Neural progenitor cell (in vitro differentiated cells): ENCODE measurements at places on chromosomes 12 and 14.

DNA sequence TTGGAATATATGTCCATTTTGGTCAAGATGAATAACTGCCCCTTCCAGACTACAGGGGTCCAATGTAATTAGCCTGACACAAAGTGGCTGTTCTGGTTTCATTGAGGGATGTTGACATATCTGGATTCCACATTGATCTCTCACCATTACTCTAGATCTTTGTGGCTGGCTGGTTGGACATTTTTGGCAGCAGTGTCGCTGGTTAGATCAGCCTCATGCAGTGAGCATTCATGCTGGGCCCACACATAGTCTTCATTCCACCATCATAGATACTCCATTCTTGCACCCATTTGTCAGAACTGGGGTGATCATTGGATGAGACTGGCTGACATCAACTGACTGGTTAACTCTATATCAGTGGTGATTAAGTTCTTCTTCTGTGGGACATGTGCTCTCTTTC lies 74.4 kb downstream of the MGST1 start:
- no peak overlapping the region for H3K4me3 ChIP-seq
- DNase-seq = no peak
- no peaks in the 10 kb centered on the region for H3K27me3 ChIP-seq

GRCh38 chr12:97754306-97754705 lies 291.7 kb downstream of the RMST start:
- peaks cover 17% of the 10 kb centered on the region for H3K4me1 ChIP-seq
- no peak for DNase-seq
- H3K36me3 ChIP-seq = no peaks in the 10 kb centered on the region
- H3K27me3 ChIP-seq = no peaks in the 10 kb centered on the region
- no peak overlapping the region for H3K4me3 ChIP-seq

GRCh38 chr14:61611880-61612630 lies 83.3 kb upstream of the HIF1A start:
- H3K4me1 ChIP-seq = peaks cover 31% of the 10 kb centered on the region
- H3K27me3 ChIP-seq = peaks cover 13% of the 10 kb centered on the region
- no peaks in the 10 kb centered on the region for H3K36me3 ChIP-seq
- DNase-seq = no peak
- no peak overlapping the region for H3K4me3 ChIP-seq

- no peak overlapping the region for H3K27ac ChIP-seq
- H3K27me3 ChIP-seq = no peaks in the 10 kb centered on the region
- no peaks in the 10 kb centered on the region for H3K36me3 ChIP-seq
- H3K4me3 ChIP-seq = no peak overlapping the region
- DNase-seq = no peak
- H3K4me1 ChIP-seq = no peaks in the 10 kb centered on the region
These were observed 49.2 kb upstream of the AEBP2 start for GRCh38 chr12:19390051-19390598.

- H3K27me3 ChIP-seq = no peaks in the 10 kb centered on the region
- no peaks in the 10 kb centered on the region for H3K4me1 ChIP-seq
- no peak overlapping the region for H3K4me3 ChIP-seq
- H3K36me3 ChIP-seq = peaks cover 45% of the 10 kb centered on the region
These were observed 11.8 kb upstream of the DERA start for GRCh38 chr12:15899282-15899870.
